ENCODE measurements at places on chromosomes 6 and 20.

- DNase-seq, result no peak
- H3K4me1 ChIP-seq, result no peaks in the 10 kb centered on the region
- H3K27me3 ChIP-seq, result no peaks in the 10 kb centered on the region
- H3K4me3 ChIP-seq, result no peak overlapping the region
- H3K27ac ChIP-seq, result no peak overlapping the region
Observed at GRCh38 chr20:62395311-62396242, 8.7 kb downstream of the RPS21 start.

DNA sequence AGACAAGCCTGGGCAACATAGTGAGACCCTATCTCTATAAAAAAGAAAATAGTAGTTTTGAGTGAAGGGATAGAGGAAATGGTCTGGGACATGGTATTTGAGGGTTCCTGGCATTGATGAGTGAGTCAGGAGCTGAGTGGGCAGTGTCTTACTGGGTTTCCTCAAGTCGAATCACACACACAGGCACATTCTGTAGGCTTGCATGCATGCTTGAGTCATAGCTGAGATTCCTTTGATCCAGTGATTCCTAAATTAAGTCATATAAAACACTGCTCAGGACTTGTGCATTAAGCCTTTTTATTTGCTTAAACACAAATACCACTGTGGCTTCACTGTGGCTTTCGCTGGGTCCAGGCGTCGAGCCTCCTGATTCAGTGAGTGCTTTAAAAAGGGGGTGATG is 71.8 kb upstream of the TMEM181 start:
- H3K27me3 ChIP-seq, result no peaks in the 10 kb centered on the region
- H3K4me3 ChIP-seq, result 0 out of 2 replicates have a peak overlapping the region, but pooled peaks have one; percentile 32
- peak overlapping the region; percentile 70 for H3K27ac ChIP-seq
- H3K4me1 ChIP-seq, result peaks cover 22% of the 10 kb centered on the region

GRCh38 chr6:163825033-163825432 is 410.5 kb downstream of the QKI start:
- H3K4me1 ChIP-seq, result no peaks in the 10 kb centered on the region
- DNase-seq, result peak; percentile 6
- H3K27ac ChIP-seq, result no peak overlapping the region
- no peaks in the 10 kb centered on the region for H3K36me3 ChIP-seq
- no peak overlapping the region for H3K4me3 ChIP-seq

GRCh38 chr20:34181484-34181883 is 59.7 kb upstream of the ASIP start:
- peaks cover 13% of the 10 kb centered on the region for H3K4me1 ChIP-seq
- H3K27me3 ChIP-seq, result no peaks in the 10 kb centered on the region
- no peak overlapping the region for H3K4me3 ChIP-seq
- H3K36me3 ChIP-seq, result no peaks in the 10 kb centered on the region
- no peak for DNase-seq
- H3K27ac ChIP-seq, result no peak overlapping the region

All from GM23248 (cell line).